ENCODE measurements at places on chromosomes 7 and 10.

- DNase-seq, result no peak
Measured at GRCh38 chr10:98569853-98570252, 123.1 kb upstream of the HPS1 start.

DNA sequence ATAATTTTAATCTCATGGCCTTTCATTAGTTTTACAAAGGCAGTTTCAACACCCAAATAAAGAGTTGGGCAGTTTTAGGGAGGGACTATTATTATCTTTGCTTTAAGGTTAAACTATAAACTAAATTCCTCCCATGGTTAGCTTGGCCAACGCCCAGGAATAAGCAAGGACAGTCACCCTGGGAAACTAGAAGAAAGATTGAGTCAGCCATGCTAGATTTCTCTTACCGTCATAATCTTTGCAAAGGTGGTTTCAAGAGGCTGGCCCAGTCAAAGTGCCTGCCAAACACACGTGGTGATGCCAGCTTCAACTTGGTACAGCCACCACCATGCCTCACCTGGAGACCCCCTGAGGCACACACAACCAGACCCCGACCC is 317.4 kb upstream of the SP8 start:
- DNase-seq, result no peak

DNA sequence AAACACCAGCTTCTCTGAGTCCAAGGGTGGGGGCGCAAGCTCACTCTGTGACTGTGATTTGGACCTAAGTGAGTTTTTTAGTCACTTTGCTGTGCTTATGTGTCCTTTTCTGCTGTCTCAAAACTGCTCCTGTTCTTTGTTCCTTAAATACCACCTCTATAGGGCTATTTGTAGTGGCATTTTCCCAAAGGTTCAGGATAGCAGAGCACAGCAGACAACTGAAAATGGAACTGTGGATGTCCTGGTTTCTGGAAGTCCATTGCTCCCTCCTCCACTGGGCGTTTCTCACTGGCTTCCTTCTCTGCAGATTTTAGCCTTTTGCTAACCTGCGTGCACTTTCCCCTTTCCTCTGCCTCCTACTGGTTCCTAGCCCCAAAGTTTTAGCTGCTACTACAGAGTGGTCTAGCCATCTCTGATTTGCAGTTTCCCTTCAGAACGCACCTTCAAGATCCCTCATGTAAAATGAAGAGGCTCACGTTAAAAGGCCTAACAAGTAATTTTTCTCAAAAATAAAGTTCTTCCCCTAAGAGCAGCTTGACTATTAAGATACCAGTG is 25.6 kb downstream of the BLVRA start:
- no peak for DNase-seq

DNA sequence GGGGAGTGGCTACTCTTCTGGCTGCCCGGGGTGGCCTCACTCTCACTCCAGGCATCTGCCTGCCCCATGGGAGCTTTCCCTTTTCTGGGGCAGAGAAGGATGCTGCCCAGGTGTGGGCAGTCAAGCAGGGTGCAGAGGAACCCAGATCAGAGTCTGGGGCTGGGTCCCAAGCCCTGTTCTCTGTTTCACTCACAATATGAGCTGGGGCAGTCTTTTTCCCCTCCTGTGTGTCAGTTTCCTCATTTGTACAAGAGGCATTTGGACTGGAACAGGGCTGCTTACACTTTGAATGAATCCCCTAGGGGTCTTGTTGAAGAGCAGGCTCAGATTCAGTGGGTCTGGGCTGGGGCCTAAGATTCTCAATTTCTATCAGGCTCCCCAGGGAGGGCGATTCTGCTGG is 38.4 kb upstream of the AQP1 start:
- DNase-seq, result no peak

- no peak for DNase-seq
Measured at GRCh38 chr10:86836044-86836443, 79.6 kb downstream of the BMPR1A start.

GRCh38 chr7:41706228-41706930 is 3.5 kb upstream of the INHBA start:
- no peak for DNase-seq

DNA sequence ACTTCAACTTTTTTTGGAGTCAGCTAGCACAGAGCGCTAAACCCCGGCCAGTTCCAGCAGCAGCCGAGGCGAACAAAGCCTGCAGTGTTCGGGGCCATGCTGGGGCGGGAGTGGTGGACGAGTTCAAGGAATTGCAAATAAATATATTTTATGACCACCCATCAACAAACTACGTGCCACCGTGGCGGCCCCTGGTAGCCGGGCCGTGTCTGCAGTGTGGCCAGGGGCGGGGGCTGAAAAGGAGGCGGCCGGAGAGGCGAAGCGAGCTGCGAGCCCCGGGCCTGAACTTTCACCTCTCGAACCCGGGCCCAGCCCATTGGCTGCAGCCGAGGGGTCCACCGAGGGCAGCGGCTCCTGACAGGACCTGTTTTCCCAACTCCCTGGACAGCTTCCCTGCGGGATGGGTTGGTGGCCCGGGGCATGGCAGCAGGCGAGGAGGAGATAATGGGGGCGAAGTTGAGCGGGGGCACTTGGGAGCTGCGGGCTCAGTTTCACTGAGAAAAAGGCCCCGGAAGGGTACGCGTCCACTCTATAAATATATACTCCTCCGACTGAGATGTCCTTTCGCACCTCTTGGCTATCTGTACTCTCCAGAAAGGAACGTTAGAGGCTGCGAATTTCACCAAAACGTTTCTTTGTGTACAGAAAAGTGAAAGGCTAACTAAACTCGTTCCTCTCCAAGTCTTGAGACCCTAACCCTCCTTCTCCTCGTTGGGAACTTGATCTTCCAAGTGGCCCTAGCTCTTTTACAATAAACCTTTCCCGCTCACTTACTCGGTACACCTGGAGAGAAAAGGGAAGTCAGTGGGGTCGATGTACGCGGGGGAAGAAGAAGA is 164.6 kb upstream of the PPP1R3A start:
- DNase-seq, result no peak

GRCh38 chr10:132651511-132652029 is 114.0 kb downstream of the INPP5A start:
- no peak for DNase-seq

GRCh38 chr10:69635428-69636272 is 5.6 kb downstream of the FAM241B start:
- DNase-seq, result no peak

All from activated CD4-positive, alpha-beta T cell treated with anti-CD3 and anti-CD28 coated beads, Interleukin-2, amount 50 U/mL, for 1 hour (primary cell).